ENCODE measurements at places on chromosomes 11 and 22.

- no peak overlapping the region for H3K4me3 ChIP-seq
- H3K4me1 ChIP-seq, result peaks cover 7% of the 10 kb centered on the region
- H3K27me3 ChIP-seq, result no peaks in the 10 kb centered on the region
Observed at GRCh38 chr11:46353698-46354097, 6.4 kb downstream of the DGKZ start.

DNA sequence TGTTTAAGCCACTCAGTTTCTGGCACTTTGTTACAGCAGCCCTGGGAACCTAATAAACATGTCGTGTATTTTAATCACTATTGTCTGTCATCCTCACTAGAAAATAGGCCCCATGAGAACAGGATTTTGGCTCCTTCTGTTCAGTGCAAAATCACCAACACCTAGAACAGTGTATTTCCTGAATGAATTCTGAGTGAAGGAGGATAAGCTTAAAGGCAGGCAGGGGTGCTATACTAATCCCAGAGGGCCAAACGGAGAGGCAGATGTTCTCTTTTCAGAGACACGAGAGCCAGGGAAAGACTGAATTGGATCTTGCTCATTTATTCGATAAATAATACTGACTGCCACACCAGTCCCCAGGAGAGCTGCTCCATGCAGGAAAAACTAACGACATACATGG, 10.4 kb downstream of the SMCO4 start:
- H3K4me1 ChIP-seq, result peaks cover 14% of the 10 kb centered on the region
- no peak overlapping the region for H3K27ac ChIP-seq
- H3K27me3 ChIP-seq, result no peaks in the 10 kb centered on the region
- H3K4me3 ChIP-seq, result no peak overlapping the region
- DNase-seq, result no peak

- H3K27ac ChIP-seq, result no peak overlapping the region
- H3K27me3 ChIP-seq, result no peaks in the 10 kb centered on the region
- no peaks in the 10 kb centered on the region for H3K4me1 ChIP-seq
- no peak overlapping the region for H3K4me3 ChIP-seq
- DNase-seq, result no peak
- H3K36me3 ChIP-seq, result peaks cover 12% of the 10 kb centered on the region
Observed at GRCh38 chr22:39416319-39416718, 16.7 kb downstream of the TAB1 start.

GRCh38 chr22:35445933-35446332, 46.0 kb downstream of the MCM5 start:
- no peak for DNase-seq
- H3K36me3 ChIP-seq, result peaks cover 26% of the 10 kb centered on the region
- peaks cover 10% of the 10 kb centered on the region for H3K4me1 ChIP-seq

- peak overlapping the region; percentile 79 for H3K4me3 ChIP-seq
- peaks cover 9% of the 10 kb centered on the region for H3K36me3 ChIP-seq
- H3K27ac ChIP-seq, result peak overlapping the region; percentile 96
- H3K27me3 ChIP-seq, result no peaks in the 10 kb centered on the region
- H3K4me1 ChIP-seq, result no peaks in the 10 kb centered on the region
Observed at GRCh38 chr11:6611963-6612212, 128 bp downstream of the TAF10 start.

DNA sequence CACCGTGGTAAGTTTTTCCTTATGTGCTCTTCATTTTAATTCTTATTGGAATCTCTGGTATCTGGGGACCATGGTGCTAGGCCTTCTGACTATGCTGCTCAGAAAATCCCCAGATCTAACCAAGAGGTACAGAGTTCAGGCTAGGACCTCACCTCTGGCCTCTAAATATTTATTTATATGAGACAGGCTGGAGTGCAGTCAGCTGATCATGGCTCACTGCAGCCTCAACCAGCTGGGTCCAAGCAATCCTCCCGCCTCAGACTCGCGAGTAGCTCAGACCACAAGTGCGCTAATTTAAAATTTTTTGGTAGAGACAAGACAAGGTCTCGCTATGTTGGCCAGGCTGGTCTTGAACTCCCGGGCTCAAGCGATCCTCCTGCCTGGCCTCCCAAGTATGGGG, 38.4 kb downstream of the PKNOX2 start:
- no peak overlapping the region for H3K27ac ChIP-seq
- H3K36me3 ChIP-seq, result no peaks in the 10 kb centered on the region
- no peaks in the 10 kb centered on the region for H3K27me3 ChIP-seq
- H3K4me1 ChIP-seq, result peaks cover 31% of the 10 kb centered on the region
- H3K4me3 ChIP-seq, result no peak overlapping the region

GRCh38 chr22:50270666-50271394, 650 bp upstream of the MAPK11 start:
- peaks cover 8% of the 10 kb centered on the region for H3K4me1 ChIP-seq
- no peaks in the 10 kb centered on the region for H3K27me3 ChIP-seq
- peaks cover 22% of the 10 kb centered on the region for H3K36me3 ChIP-seq
- peak overlapping the region; percentile 53 for H3K4me3 ChIP-seq
- peak; percentile 42 for DNase-seq

- peak overlapping the region; percentile 53 for H3K4me3 ChIP-seq
- peaks cover 4% of the 10 kb centered on the region for H3K4me1 ChIP-seq
- DNase-seq, result no peak
- H3K27me3 ChIP-seq, result peaks cover 7% of the 10 kb centered on the region
Observed at GRCh38 chr11:125494561-125494960, 1.5 kb downstream of the FEZ1 start.

DNA sequence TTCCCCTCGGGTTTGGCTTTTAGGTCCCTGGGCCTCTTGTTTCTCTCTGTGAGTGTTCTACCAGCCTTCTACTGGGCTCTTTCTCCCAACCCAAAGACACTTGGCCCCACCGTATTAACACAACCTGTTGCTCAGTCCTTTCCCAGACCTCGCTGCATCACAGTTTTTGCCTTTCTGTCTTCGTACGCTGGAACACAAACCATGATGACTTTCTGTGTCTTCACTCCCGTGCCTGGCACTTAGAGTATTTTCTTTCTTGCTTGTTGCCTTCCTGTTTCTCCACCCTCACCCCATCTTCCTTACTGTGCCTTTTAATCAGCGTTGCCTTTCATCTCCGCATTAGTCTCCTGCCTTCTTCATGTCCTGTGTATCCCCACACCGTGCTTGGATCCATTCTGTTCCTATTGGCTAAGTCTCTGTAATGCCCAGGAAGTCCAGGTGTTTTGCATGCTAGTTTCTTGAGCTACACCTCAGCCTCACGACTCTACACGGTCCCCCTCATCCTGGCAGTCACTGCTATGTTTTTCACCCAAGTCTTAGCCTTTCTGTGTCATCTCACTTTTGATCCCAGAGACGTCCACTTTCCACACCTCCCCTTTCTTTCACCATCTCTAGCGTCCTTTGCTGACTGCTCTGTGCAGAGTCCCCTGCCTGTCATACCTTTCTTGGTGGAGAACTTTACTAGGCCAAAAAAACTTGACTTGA, 1.6 kb downstream of the MARK2 start:
- H3K4me1 ChIP-seq, result peaks cover 46% of the 10 kb centered on the region
- H3K36me3 ChIP-seq, result no peaks in the 10 kb centered on the region
- peak; percentile 42 for DNase-seq
- H3K27me3 ChIP-seq, result no peaks in the 10 kb centered on the region
- peak overlapping the region; percentile 15 for H3K27ac ChIP-seq
- H3K4me3 ChIP-seq, result peak overlapping the region; percentile 73

DNA sequence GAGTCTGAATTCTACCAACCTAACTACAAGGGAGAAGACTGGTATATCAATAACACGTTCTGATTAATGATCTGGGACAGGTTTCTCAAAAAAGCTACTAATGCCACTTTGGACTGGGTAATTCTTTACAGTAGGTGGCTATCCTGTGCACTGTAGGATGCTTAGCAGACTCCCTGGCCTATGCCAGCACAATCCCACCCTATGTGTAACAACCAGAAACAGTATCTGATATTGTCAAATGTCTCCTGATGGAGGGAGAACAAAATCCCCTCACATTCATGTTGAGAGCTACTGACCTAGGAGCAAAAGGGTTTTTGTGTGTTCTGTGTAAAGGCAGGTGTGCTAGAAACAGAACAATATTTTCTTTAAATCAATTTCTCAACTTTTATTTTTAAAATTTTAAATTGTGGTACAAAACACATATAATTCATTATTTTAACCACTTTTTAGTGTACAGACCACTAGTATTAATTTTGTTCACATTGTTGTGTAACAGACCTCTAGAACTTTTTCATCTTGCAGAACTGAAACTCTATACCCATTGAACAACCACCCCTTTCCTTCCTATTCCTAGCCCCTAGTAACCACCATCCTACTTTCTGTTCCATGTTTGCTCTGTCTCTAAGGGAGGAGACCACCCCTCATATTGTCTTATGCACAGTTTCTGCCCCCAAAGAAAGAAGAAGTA, 2.1 kb upstream of the MS4A6A start:
- H3K27me3 ChIP-seq, result no peaks in the 10 kb centered on the region
- no peaks in the 10 kb centered on the region for H3K4me1 ChIP-seq
- H3K27ac ChIP-seq, result no peak overlapping the region
- no peak overlapping the region for H3K4me3 ChIP-seq
- no peaks in the 10 kb centered on the region for H3K36me3 ChIP-seq

DNA sequence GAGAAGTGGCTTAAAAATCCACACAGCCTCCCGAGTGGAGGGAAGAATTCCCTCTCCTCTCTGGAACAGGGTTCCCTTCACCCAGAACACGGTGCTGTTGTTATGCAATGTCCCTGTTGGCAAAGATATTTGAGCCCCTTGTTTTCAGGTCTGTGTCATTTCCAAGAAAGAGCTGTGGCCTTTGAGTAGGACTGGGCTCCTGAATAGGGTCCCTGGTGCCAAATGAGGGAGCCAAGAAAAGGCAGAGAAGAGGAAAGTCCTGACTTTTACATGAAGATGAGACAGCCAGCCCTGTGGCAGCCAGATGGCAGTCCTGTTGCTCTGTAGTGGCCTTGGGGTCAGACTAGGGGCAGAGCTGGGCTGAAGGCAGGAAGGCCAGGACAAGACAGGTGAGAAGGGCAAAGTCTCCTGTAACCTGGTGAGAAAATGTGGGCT, 51.2 kb upstream of the ELF5 start:
- no peak overlapping the region for H3K27ac ChIP-seq
- no peaks in the 10 kb centered on the region for H3K4me1 ChIP-seq
- DNase-seq, result no peak
- no peaks in the 10 kb centered on the region for H3K27me3 ChIP-seq
- no peaks in the 10 kb centered on the region for H3K36me3 ChIP-seq
- no peak overlapping the region for H3K4me3 ChIP-seq

- H3K4me3 ChIP-seq, result no peak overlapping the region
- H3K27me3 ChIP-seq, result peaks cover 12% of the 10 kb centered on the region
- no peak for DNase-seq
Observed at GRCh38 chr11:69921128-69922014, 102.2 kb upstream of the FGF3 start.

DNA sequence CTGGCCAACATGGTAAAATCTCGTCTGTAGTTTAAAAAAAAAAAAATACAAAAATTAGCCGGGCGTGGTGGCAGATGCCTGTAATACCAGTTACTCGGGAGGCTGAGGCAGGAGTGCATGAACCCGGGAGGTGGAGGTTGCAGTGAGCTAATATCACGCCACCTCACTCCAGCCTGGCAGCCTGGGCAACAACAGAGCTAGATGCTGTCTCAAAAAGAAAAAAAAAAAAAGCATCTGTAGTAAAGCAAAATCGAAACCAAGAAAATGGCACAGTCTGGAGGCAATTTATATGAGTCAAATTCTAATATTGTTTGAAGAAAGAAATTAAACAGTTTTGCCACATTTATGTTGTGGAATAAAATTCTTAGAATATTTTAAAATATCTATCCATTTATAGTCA, 365.0 kb upstream of the CHORDC1 start:
- no peak for DNase-seq
- H3K4me3 ChIP-seq, result no peak overlapping the region
- H3K27ac ChIP-seq, result no peak overlapping the region
- no peaks in the 10 kb centered on the region for H3K27me3 ChIP-seq
- no peaks in the 10 kb centered on the region for H3K36me3 ChIP-seq

- H3K4me1 ChIP-seq, result peaks cover 12% of the 10 kb centered on the region
- no peak overlapping the region for H3K27ac ChIP-seq
- H3K27me3 ChIP-seq, result no peaks in the 10 kb centered on the region
- no peaks in the 10 kb centered on the region for H3K36me3 ChIP-seq
Observed at GRCh38 chr22:41290262-41291221, 4.6 kb upstream of the RANGAP1 start.

Data from small intestine (tissue), 16 donors.